ENCODE measurements at places on chromosomes 5 and 9.

- DNase-seq: no peak
Measured at GRCh38 chr9:90878562-90878961, 76.9 kb downstream of the SYK start.

- DNase-seq: no peak
Measured at GRCh38 chr9:10804486-10804885, 191.7 kb upstream of the PTPRD start.

- no peak for DNase-seq
Measured at GRCh38 chr9:111039231-111039906, 1.1 kb upstream of the LPAR1 start.

- no peak for DNase-seq
Measured at GRCh38 chr5:137286025-137286610, 213.0 kb downstream of the SPOCK1 start.

GRCh38 chr9:101035098-101035497 lies 6.6 kb downstream of the PLPPR1 start:
- DNase-seq: no peak

- no peak for DNase-seq
Measured at GRCh38 chr5:66840511-66841013, 244.4 kb downstream of the MAST4 start.

Measured in HS-27A (cell line).